ENCODE measurements at places on chromosomes 16 and 17. TPM values are rescaled to one million over a fixed set of nuclear protein-coding genes. Genes with fewer than 3 reads are reported as not detected.

GRAP gene
- under 0.01 TPM for total RNA-seq

DNA sequence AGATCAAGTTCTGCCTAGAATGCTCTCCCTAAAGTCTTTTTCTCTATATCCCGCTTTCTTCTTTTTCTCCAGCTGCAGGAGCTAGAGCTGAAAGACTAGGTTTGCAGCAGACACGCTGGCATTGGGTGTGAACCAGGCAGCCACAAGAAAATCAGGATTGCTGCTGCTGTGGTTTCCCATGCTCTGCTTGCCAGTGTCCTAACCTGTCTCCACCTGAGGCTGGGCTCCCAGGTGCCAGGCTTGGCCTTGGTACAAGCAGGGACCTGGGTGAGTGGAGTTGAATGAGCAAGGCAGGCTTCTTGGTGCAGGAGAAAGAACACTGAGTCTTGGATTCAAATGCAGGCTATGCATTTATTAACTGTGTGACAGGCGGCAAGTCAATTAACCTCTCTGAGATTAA, 440.3 kb upstream of the MAF start:
- no peak for DNase-seq

DNA sequence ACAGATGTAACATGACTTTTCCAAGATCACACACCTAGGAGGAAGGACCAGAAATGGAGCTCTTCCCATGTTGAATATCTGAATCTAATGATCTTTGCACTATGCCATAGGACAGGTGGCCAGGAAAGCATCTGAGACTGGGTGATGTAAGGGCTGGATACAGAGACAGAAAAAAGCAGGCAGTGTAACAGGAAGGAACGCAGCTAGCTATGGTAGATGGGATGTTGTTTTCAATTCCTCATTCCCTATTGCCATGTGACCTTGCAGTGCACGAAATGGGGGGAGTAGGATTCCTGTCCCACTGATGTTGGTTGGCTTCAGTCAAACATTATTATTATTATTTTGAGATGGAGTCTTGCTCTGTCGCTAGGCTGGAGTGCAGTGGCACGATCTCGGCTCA, 3.7 kb upstream of the NPIPB15 start:
- DNase-seq = no peak

DNA sequence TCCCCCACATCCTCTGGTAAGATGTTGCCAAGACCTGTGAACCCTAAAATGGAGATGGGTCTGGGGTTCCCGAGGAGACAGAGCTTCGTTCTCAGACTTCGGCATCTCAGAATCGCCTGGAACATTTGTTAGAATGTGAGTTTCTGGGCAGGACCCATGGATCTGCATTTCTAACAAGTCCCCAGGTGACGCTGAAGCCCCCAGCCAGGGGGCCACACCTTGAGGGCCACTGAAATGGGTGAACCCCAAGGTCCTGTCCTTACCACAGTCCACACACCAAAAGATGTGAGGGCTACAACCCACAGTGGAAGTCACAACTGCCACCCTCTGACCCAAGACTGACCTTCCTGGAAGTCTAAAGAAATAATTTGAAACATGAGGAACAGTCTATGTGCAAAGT, 14.0 kb downstream of the MPP3 start:
- no peak for DNase-seq

- DNase-seq = no peak
Observed at GRCh38 chr17:50955667-50956120, 89.5 kb upstream of the TOB1 start.

ACSM3 gene
- total RNA-seq = 0.65 TPM

Measured in fibroblast of the aortic adventitia (primary cell).